Upper lobe of left lung (tissue), 6 donors: ENCODE measurements at places on chromosomes 6 and 20. TPM values are rescaled to one million over a fixed set of nuclear protein-coding genes. Genes with fewer than 3 reads are reported as not detected.
A peak's percentile ranks its signal among the peaks of the same experiment; 100 is the strongest.

Gene ADTRP
- 12.6 TPM for total RNA-seq

Gene SIRPB2
- total RNA-seq: 27.1 TPM

Gene NXT1
- 21.4 TPM for total RNA-seq

Gene PKHD1
- 0.10 TPM for total RNA-seq

Gene IPCEF1
- 3.6 TPM for total RNA-seq

Gene KHDC1L
- not detected for total RNA-seq

Gene ADGRB3
- 6.0 TPM for total RNA-seq

DNA sequence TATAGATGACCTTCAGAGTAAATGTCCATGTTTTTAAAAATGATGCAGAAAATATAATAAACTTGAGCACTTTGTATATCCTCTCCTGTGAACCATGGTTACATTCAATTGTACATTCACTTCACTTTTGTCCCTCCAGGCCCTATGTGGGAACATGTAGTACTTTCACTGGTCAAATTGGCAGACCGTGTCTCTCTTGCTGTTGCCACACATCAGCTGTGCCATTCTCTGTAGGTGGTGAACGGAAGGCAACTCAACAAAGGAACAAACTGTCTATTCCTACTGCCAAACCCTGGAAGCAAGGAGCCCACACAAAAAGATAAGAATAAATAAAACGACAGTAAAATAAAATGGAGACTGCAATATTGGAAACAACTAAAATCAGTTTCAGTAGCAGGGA is 2.0 kb downstream of the ROS1 start:
- peak; percentile 58 for DNase-seq
- no peaks in the 10 kb centered on the region for H3K27me3 ChIP-seq
- H3K4me1 ChIP-seq: no peaks in the 10 kb centered on the region

DNA sequence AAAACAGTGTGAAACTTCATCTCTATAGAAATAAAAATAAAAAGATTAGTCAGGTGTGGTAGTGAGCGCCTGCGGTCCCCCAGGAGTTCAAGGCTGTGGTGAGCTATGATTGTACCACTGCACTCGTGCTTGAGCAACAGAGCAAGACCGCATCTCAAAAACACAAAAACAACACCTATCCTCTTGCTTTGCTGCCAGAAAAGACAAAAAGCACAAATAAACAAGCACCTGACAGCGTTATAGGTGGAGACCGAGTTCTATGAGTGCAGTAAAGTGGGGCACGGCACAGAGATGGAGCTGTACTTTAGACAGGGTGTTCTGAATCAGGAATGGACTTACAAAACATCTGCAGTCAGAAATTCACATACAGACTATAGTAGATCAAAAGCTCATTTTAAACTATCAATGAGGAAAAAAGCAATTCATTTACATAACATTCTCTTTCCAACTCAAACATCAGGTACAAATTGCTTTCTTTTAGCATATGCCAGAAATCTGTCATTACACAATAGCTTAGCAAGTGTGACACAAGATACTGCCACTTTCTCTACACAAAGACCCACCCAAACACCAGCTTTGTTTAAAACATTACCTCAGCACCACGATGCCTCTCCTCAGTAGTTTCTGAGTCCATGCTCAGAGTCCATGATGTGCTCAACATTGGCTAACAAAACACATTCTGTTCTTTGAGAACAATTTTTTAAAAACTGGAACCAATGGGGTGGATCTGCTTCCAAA is 10.1 kb downstream of the EZR start:
- H3K27me3 ChIP-seq: no peaks in the 10 kb centered on the region
- peaks cover 75% of the 10 kb centered on the region for H3K4me1 ChIP-seq
- H3K36me3 ChIP-seq: peaks cover 13% of the 10 kb centered on the region
- no peak overlapping the region for H3K27ac ChIP-seq
- no peak overlapping the region for H3K4me3 ChIP-seq
- DNase-seq: no peak

DNA sequence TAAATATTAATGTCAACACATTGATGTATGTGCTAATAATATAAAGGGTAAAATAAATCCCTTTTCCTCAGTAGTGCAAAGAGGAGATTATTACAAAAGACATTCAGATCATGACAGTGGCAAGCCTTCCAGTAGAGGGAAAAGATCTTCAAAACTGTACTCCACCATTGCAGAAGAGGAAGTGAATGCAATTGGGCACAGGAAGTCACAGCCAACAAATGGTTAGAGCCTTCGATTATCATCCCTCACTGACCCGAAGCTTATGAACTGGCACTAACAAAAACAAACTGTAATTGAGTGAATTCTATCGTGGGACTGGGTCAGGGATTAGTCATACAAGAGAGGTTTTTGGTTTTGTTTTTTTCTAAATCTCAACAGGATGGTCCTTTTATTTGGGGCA is 39.3 kb upstream of the SCGN start:
- no peaks in the 10 kb centered on the region for H3K4me1 ChIP-seq
- DNase-seq: no peak
- no peaks in the 10 kb centered on the region for H3K27me3 ChIP-seq
- peaks cover 6% of the 10 kb centered on the region for H3K36me3 ChIP-seq
- no peak overlapping the region for H3K4me3 ChIP-seq

DNA sequence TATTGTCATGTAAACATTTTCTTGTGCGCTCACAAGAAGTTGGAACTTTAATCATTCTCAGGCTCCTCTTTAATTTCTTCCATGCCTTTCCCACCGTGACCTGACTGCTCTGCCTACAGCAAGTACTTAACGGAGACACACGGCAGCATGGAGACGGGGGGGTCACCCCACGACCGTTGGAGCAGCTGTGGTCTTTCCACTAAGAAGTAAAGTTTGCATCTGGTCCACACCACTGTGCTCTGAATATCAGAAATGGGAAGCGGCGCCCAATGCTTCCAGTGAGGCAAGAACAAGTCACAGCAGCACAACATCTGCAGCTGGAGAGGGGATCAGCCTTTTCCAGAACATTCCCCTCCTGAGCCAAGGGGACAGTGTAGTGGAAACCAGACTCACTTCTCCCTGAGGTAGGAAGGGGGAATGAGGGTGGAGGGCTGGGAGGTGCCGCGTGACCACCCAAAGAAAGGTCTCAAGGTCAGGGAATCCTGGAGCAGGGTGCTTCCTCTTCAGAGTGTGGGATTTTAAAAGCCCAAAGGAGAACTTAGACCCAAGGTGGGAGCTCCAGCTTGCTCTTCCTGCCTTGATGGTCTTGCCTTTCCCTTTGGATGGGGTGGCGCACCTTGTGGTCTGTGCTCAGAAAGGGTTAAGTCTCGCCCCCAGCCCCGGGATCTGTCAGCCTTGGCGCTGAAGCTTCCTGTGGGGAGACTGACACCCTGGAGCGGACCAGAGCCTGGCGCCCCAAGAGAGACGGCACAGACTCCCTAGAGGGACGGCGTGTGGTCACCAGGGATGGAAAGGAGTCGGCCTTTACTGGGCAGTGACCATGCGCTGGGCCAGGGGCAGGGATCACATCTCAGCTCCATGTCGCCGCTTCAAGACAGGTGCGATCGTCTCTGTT is 25.6 kb upstream of the SMOC2 start:
- H3K27ac ChIP-seq: no peak overlapping the region
- H3K4me3 ChIP-seq: no peak overlapping the region
- peaks cover 7% of the 10 kb centered on the region for H3K4me1 ChIP-seq
- no peaks in the 10 kb centered on the region for H3K27me3 ChIP-seq
- H3K36me3 ChIP-seq: no peaks in the 10 kb centered on the region

GRCh38 chr6:13026557-13026956 is 301.8 kb downstream of the TBC1D7 start:
- H3K27ac ChIP-seq: no peak overlapping the region
- DNase-seq: no peak
- peaks cover 21% of the 10 kb centered on the region for H3K4me1 ChIP-seq
- no peak overlapping the region for H3K4me3 ChIP-seq

DNA sequence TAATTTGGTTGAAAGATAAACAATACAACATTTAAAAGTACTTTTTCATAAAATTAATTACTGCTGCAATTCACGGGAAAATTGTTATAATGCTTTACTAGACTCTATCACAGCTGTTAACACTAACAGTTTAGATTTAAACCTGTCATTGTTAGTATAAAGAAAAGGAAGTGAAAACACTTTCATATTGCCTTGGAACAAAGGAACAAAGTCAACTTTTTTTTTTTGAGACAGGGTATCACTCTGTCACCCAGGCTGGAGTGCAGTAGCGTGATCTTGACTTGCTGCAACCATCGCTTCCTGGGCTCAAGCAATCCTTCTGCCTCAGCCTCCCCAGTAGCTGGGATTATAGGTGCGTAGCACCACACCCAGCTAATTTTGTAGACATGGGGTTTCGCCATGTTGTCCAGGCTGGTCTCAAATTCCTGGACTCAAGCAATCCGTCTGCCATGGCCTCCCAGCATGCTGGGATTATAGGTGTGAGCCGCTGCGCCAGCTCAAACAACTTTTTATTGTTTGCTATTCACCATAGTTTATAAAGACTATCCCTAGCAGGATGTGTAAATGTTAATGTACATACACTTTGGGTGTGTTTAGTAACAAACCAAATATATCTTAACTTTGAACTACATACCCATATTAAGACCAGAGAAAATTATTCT is 22.1 kb downstream of the SLC35A1 start:
- H3K36me3 ChIP-seq: no peaks in the 10 kb centered on the region
- no peaks in the 10 kb centered on the region for H3K4me1 ChIP-seq
- DNase-seq: no peak
- H3K27ac ChIP-seq: no peak overlapping the region
- H3K4me3 ChIP-seq: no peak overlapping the region

- H3K27ac ChIP-seq: no peak overlapping the region
- no peaks in the 10 kb centered on the region for H3K27me3 ChIP-seq
- no peak for DNase-seq
- no peaks in the 10 kb centered on the region for H3K36me3 ChIP-seq
These were observed 112.8 kb downstream of the TOX2 start for GRCh38 chr20:44027343-44028002.

- DNase-seq: peak; percentile 82
- peaks cover 11% of the 10 kb centered on the region for H3K4me1 ChIP-seq
- no peaks in the 10 kb centered on the region for H3K27me3 ChIP-seq
- H3K4me3 ChIP-seq: no peak overlapping the region
- H3K36me3 ChIP-seq: no peaks in the 10 kb centered on the region
These were observed 140.5 kb upstream of the ATXN1 start for GRCh38 chr6:16901782-16902181.

- H3K27me3 ChIP-seq: no peaks in the 10 kb centered on the region
- no peaks in the 10 kb centered on the region for H3K4me1 ChIP-seq
- H3K27ac ChIP-seq: no peak overlapping the region
- peaks cover 49% of the 10 kb centered on the region for H3K36me3 ChIP-seq
These were observed 21.4 kb downstream of the PYGB start for GRCh38 chr20:25269057-25269832.

- no peaks in the 10 kb centered on the region for H3K27me3 ChIP-seq
- no peak for DNase-seq
- H3K27ac ChIP-seq: no peak overlapping the region
- H3K36me3 ChIP-seq: no peaks in the 10 kb centered on the region
- no peak overlapping the region for H3K4me3 ChIP-seq
- peaks cover 33% of the 10 kb centered on the region for H3K4me1 ChIP-seq
These were observed 27.2 kb upstream of the SLCO4A1 start for GRCh38 chr20:62614961-62615680.

DNA sequence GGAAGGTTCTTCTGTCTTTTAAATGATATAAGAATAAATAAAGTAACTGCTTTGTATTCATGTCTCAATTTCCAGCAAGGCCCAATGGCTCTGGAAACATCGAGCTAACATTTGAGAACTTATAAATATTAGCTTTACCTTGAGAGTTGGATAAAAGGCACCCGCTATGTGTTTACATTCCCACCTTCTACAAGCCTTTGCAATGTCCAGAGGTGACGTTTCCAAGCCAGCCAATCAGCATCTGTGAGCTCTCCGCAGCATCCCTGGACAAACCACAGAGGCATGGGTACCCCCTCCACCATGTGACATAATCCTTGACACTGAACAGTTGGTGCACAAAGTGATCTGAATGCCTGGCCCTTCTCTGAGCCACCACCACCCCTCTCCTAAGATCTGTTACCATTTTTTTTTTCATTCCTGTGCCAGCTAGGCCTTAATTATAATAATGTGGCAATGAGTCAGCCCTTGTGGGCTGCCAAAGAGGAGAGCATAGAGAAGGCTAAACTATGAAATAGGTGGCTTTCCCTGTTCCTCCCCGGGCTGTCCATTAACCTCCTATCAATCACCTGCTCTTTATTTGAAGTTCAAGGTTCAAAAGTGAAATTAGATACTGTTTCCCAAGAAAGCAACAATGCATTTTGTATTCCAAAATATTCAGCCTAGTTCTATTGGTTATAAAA is 4.1 kb downstream of the CBLN4 start:
- no peak overlapping the region for H3K4me3 ChIP-seq
- no peaks in the 10 kb centered on the region for H3K27me3 ChIP-seq
- H3K27ac ChIP-seq: no peak overlapping the region
- DNase-seq: no peak

- H3K36me3 ChIP-seq: no peaks in the 10 kb centered on the region
These were observed 72.1 kb downstream of the SLC24A3 start for GRCh38 chr20:19284400-19285178.

GRCh38 chr6:9161731-9162130 is 726.4 kb upstream of the SLC35B3 start:
- H3K4me1 ChIP-seq: no peaks in the 10 kb centered on the region
- no peaks in the 10 kb centered on the region for H3K36me3 ChIP-seq
- no peaks in the 10 kb centered on the region for H3K27me3 ChIP-seq
- no peak for DNase-seq
- H3K4me3 ChIP-seq: no peak overlapping the region

DNA sequence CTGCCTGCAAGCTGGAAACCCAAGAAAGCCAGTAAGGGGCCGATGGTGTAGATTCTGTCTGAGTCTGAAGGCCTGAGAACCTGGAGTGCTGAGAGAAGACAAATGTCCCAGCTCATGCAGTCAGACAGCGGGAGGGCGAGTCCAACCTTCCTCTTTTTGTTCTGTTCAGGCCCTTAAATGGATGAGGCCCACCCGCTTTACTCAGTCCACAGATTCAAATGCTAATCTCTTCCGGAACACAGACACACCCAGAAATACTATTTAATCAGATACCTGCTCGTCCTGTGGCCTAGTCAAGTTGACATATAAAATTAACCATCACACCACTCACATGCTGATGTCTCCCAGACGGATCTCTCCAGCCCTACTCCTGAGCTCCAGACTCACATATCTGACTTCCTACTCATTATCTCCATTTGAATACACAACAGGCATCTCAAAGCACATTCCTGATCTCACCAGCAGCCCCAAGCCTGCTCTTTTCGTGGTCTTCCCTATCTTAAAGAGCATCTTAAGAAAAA is 26.7 kb upstream of the SRC start:
- no peaks in the 10 kb centered on the region for H3K27me3 ChIP-seq
- H3K4me3 ChIP-seq: no peak overlapping the region
- H3K36me3 ChIP-seq: peaks cover 32% of the 10 kb centered on the region
- H3K27ac ChIP-seq: no peak overlapping the region
- peaks cover 16% of the 10 kb centered on the region for H3K4me1 ChIP-seq
- no peak for DNase-seq

- no peaks in the 10 kb centered on the region for H3K4me1 ChIP-seq
- no peaks in the 10 kb centered on the region for H3K36me3 ChIP-seq
- H3K27me3 ChIP-seq: no peaks in the 10 kb centered on the region
- no peak for DNase-seq
- no peak overlapping the region for H3K4me3 ChIP-seq
- H3K27ac ChIP-seq: no peak overlapping the region
These were observed 4.9 kb upstream of the BIRC7 start for GRCh38 chr20:63230800-63231268.

GRCh38 chr6:53134601-53135235 is 13.9 kb downstream of the GCM1 start:
- no peaks in the 10 kb centered on the region for H3K27me3 ChIP-seq
- no peak for DNase-seq
- H3K27ac ChIP-seq: no peak overlapping the region
- H3K4me3 ChIP-seq: no peak overlapping the region
